NCI-H1436 (cell line): ENCODE measurements at places on chromosomes 6 and 20.

DNA sequence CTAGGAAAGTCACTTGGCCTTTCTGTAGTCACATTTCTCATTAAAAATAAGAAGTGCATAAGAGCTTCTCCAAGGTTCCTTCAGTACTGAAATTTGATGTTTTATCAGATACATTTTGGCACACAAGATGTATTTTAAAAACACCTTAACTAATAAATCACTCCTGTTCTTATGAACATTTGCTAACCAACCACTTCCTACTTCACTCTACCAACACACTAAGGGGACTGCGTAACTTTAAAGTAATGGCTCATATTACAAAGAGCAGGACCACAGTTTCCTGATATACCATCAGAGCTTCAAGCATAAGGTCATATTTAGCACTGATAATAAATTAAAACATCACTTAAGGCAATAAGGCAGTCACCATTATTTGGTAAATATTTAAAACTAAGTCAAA, 104.4 kb downstream of the RALGAPA2 start:
- DNase-seq: no peak

- DNase-seq: no peak
These were observed 51.5 kb upstream of the TRAF3IP2 start for GRCh38 chr6:111657146-111657545.

GRCh38 chr6:33695451-33695887, 16.0 kb downstream of the UQCC2 start:
- DNase-seq: no peak

DNA sequence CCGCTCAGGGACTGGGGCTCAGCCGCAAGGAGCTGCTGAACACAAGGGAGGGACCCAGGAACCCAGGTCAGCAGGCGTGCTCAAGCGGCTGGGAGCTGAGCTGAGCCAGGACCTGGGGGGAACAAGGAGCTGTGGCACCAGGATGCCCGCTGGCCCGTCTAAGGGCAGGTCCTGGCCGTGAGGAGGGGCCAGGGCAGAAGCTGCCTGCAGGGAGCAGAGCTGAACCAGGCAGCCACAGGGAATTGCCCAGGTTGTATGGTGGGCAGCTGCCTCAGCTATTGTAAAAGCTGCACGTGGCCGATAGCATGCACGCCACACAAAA, 133.3 kb downstream of the AGPAT4 start:
- no peak for DNase-seq

DNA sequence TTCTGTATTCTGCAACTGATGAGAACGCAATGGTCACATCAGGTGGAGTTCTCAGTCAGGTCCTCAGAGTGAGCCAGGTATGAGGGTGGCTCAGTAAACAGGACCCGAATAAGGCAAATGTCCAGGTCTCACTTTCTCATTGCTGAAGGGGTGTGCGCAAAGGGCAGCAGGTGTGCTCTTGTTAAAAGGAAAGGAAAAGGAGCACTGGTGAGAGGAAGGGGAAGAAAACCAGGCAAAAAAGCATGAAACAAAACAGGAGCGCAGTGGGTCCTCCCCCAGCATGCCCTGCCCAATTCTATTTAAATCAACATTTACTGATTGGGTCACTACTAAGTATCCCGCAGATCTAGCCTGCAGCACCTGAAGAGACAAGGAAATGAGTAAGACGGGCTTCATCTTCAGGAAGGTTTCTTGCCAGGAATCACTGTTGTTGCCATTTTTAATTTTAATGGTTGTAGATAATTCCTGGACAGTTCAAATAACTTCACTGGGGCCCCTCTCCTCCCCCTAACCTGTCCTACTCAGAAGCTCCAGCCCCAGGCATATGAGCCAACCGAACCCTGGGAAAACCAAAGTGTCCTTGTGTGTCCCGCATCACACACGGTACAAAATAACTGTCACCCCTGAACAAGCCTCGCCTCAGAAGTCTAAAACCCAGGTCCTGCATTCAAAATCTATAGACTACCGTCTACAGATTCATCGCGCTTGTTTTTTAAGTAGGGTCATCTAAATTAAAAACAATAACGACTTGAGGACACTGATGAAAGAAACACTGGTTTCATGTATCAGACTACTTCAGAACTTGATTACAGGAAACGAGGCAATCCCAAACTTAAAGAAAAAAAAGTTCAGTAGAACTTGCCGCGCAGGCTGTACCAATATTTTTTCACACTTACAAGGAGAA, 980 bp downstream of the MBOAT1 start:
- no peak for DNase-seq

DNA sequence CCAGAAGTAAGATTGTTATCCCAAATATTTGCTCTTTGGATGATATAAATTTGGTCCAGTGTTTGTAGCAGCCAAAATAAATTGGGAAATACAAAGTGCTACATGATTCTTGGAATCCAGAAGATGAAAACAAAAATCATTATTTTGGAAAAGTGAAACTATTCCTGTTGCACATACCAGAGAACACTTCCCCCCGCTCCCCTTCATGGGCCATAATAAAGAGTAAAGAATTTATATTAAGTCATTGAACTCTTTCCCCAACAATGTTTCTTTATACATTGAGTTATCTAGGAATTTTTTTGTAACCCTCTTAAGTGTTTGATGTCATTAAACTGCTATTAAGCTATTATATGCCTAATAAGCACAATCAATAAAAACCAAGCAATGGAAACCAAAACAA, 490.4 kb upstream of the HS3ST5 start:
- no peak for DNase-seq

DNA sequence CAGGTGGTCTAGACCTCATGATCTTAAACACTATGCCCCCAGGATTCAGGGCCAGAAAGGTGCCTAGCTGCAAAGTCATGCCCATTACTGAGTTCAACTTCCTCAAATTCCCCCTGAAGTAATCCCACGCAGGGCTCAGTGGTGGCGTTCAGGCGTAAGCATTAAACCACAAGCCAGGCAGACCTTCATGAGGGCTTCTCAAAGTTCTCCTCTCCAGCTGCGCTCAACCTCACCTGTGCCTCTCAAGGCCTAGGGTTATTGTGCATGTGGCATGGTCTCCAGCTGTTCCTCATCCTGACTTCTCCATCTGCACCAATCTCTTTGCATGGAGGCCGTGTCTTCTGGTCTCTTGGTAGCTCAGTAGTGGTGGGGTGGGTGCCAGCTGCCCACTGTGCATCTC, 113.6 kb downstream of the TSHZ2 start:
- DNase-seq: no peak

- DNase-seq: no peak
These were observed 1.3 kb downstream of the SCUBE3 start for GRCh38 chr6:35214869-35215664.

DNA sequence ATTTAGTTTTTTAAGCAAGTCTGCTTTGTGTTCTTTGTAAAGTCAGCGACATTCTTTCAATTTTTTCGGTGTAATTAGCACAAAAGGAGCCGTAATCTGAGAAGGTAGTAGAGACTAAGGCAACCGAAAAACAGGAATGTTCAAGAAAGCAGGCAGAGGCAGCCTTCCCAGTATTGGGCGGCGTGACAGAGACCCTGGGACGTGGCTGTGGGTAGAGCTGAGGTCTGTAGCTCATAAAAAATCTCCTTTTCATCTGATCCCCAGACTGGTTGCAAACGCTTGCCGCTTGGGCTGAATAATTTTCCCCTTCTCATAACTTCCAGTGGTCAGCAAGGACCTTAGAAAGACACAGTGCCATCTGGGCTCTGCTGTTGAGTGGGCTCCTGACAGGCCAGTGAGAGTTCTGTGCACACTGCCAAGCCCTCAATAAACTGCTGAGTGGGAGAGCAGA, 30.8 kb downstream of the GNAS start:
- no peak for DNase-seq

- no peak for DNase-seq
These were observed 35.7 kb upstream of the SCUBE3 start for GRCh38 chr6:35178012-35178411.

DNA sequence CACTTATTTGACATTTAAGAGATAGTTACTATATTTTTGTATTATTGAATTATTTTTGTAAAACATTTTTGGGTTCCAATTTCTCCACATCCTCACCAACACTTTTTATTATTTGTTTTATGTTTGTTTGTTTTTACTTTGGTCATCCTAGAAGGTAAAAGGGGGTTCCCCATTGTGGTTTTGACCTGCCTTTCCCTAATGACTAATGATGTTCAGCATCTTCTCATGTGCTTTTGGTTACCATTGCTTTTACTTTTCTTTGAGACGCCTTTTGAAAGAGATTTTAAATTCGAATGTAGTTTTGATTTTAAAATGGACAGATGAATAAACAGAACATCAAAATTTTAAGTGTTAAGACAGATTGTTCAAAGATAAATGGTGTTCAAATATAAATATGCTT, 46.9 kb downstream of the AK9 start:
- DNase-seq: no peak

GRCh38 chr20:51769976-51770615, 1.9 kb upstream of the ATP9A start:
- DNase-seq: no peak

- DNase-seq: peak; percentile 35
These were observed 1082.4 kb upstream of the MAP3K7 start for GRCh38 chr6:91669154-91669870.

DNA sequence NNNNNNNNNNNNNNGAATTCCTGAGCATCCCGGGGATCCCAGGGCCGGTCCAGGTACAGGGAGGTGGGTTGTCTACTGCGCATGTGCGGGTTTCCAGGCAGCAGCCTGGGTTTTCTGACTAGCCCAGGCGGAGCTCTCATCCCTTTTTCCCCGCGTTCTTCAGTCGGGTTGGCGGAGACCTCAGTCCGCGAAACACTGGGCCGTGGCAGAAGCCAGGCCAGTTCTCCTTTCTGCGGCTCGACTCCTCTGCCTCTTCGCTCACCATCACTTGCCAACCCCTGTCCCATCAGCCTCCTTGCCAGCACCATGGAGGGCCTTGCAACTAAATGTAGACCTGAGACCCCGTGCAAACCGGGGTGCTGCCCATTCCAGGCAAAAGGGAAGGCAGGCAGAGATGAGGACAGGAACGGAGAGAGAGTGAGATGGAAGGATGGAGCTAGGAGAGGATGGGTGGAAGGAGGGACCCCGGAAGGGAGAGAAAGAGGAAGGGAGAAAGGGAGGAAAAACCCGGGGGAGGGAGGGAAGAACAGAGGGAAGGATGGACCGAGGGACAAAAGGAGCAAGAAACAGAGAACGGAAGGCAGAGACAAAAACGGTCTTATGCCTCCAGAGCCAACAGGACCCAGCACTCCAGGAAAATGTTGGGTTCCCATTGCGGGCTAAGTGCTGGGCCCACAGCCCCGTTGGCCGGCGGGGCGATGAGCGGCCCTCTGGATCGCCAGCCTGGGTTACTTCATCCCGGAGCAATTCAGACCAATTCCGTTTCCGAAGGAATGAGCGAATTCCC, 445.4 kb upstream of the DEFB115 start:
- DNase-seq: no peak

DNA sequence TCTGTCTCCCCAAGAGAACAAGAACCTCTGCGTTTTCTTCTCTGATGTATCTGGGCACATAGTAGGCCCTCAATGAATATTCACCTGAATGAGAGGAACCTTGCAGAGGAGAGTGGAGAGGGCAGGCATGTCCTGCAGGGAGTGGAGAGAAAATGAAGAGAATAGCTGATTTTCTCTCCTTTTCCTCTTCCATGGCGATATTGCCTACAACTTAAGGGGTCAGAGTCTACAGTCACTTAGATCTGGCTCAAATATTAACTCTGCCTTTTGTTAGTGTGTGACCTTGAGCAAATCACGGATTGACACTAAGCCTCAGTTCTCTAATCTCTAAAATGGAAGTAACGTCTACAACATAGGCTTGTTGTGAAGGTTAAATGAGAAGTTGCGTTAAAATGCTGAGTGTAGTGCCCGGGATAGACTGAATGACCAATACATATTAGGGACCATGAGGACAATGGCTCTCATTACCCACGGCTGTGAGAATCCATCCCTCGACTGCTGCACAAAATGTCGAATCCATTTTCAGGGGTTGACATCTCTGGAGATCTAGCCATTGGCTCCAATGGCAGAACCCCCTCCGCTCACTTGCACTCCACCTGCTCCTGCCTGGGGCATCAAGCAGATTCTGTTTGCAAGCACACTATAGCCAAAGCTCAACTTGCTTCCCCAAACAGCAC, 14.8 kb downstream of the CD83 start:
- DNase-seq: no peak

DNA sequence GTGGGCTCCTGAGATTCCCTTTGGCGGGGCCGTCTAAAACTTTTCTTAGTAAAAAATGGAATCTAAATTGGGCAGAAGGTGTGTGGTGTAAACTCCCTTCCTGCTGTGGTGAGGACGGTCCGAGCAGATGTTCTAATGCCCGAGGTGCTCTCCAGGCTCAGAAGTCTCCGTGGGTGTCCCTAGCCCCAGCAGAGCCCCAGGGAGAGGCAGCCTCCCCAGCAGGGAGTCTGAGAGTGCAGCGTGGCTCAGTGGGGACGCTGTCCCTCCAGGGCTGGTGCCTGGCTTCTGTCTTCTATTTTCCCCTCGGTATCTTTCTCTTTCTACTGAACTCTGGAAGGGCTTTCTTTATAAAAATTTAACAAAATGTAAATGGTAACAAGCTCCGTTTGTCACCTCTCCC, 208.2 kb downstream of the SMOC2 start:
- DNase-seq: no peak

DNA sequence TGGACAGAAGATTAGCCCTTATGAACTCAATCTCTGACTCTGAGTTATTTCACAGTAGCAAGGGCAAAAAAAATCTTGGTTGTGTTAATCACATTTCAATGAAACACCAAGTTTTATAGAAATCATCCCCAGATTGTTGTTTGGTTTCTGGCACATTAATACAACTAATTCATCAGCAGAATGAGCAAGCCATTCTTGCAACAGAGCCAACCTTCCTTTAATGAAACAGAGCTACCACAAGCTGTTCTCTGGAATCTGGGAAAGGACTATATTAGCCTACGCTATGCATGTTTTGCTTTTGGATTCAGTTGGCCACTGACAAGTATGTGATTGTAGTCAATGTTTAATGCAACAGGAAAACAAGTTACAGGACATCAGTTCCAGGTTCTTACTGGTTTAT, 13.8 kb upstream of the POPDC3 start:
- no peak for DNase-seq

DNA sequence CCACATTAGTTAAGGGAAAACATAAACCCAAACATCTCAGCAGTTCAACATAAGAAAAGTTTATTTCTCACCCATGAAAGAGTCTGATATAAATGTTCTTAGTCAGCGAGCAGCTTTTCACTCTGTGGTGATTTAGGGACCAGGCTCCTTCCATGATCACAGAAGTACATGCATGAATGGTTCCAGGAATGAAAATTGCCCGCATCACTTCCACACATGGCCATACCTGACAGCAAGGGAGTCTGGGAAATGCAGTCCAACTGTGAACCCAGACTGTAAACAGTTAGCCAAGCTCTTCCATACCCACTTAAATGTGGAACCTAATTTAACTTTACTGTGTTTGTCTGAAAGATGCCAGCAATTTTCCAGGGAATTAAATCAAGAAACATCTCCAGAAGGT, 353.9 kb downstream of the HACE1 start:
- DNase-seq: no peak

- no peak for DNase-seq
These were observed 184.3 kb upstream of the CST7 start for GRCh38 chr20:24764794-24765202.

GRCh38 chr20:20933142-20933958, 172.8 kb downstream of the LINC00237 start:
- no peak for DNase-seq
